Tongue (tissue), 3 donors: ENCODE measurements at places on chromosomes 2 and 18. TPM values are rescaled to one million over a fixed set of nuclear protein-coding genes. Genes with fewer than 3 reads are reported as not detected.

DNA sequence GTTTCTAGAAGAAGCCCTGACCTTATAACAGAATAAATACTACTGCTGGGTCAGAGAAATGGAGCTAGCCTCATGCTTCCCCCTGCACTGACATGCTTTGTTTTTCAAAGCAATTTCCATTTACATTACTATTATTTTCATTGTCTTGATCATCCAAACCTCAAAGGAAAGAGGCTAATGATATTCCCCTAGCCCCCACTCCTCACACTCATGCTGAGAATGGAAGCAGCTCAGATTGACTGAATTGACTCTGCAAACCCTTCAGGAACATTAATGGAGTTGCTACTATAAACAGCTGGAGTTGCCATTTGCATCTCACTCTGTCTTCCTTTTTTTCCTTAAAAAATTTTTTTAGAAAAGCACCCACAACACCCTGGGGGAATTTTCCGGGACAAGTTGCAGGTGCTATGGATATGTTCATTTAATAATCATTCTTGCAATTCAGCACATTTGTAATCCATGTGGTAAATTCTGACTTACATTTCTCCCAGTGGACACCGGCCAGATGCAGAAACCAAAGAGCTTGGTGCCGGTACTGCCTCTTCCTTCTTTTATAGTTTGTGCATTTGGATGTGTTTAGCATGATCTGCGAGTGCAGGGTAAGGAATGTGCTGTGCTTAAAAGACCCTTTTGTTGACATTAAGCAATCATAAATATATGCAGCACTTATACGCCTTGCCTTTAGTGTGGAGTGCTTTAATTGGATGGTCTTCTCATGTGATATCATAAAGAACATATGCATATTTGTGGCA lies 103.3 kb upstream of the OSR1 start:
- peak; percentile 69 for DNase-seq

GRCh38 chr2:200756618-200757321 lies 54.9 kb upstream of the BZW1 start:
- peak; percentile 19 for DNase-seq

DNA sequence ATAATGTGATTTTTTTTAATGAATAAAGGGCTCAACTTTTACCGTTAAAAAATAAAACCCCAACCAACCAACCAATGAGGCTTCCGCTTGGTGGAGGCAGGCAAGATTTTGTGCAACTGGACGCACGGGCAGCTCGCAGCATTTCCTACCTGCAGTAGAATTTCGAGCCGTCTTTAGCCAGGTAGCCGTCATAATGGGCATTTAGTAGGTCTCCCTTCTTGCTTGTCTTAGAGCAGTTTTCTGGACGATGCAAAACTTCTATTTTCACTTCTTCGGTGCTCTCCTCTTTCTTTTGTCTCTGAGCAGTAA lies 316 bp downstream of the FKBP7 start:
- no peak for DNase-seq

- no peak for DNase-seq
These were observed 11.2 kb upstream of the TEX51 start for GRCh38 chr2:126887506-126887905.

DNA sequence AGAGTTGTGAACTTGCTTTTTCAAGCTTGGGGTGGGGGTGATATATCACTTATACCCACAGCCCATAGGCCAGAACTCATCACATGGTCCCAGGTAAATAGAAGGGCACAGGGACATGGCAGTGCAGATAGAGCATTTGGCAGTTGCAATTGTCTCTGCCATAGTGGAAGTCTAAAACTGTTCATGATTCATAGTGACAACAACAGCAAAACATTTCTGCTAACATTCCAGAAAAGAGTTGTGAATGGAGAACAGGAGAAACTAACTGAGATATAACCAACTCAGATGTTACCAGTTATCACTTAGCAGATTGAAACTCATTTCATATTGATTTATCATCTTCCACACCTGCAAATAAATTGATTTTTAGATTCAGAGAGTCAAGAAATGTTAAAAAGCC lies 278.6 kb upstream of the KYNU start:
- no peak for DNase-seq

GRCh38 chr2:210442878-210443277 lies 33.7 kb downstream of the LANCL1 start:
- no peak for DNase-seq

GRCh38 chr2:52210611-52211010 lies 1178.7 kb upstream of the NRXN1 start:
- no peak for DNase-seq

GRCh38 chr2:165872101-165872791 lies 78.2 kb upstream of the GALNT3 start:
- DNase-seq = no peak

DNA sequence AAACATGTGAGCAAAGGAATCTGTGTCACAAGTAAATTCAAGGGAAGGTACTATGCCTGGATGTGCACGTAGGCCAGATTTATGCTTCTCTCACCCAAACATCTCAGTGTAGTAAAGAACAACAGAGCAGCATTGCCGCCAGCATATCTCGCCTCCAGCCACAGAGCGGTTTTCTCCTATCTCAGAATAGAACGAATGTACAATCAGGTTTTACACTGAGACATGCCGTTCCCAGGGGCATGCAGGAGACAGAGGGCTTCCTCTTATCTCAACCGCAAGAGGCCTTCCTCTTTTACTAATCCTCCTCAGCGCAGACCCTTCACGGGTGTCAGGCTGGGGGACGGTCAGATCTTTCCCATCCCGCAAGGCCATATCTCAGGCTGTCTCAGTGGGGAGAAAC lies 175.3 kb downstream of the RPIA start:
- DNase-seq = no peak

DNA sequence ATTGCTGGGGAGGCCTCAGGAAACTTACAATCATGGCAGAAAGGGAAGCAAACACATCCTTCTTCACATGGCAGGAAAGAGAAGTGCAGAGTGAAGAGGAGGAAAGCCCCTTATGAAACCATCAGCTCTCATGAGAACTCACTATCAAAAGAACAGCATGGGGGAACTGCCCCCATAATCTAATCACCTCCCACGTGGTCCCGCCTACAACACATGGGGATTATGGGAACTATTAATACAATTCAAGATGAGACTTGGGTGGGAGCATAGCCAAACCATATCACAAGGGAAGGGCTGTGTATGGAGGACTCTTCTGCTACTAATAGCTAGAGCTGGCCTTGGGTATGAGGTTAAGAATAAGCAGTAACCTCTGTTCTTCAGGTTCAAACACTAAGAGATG lies 8.8 kb upstream of the SETBP1 start:
- DNase-seq = no peak

- no peak for DNase-seq
These were observed 49.3 kb downstream of the SP110 start for GRCh38 chr2:230170532-230170931.

GRCh38 chr2:149224543-149224942 lies 105.8 kb upstream of the LYPD6 start:
- DNase-seq = peak; percentile 13

DNA sequence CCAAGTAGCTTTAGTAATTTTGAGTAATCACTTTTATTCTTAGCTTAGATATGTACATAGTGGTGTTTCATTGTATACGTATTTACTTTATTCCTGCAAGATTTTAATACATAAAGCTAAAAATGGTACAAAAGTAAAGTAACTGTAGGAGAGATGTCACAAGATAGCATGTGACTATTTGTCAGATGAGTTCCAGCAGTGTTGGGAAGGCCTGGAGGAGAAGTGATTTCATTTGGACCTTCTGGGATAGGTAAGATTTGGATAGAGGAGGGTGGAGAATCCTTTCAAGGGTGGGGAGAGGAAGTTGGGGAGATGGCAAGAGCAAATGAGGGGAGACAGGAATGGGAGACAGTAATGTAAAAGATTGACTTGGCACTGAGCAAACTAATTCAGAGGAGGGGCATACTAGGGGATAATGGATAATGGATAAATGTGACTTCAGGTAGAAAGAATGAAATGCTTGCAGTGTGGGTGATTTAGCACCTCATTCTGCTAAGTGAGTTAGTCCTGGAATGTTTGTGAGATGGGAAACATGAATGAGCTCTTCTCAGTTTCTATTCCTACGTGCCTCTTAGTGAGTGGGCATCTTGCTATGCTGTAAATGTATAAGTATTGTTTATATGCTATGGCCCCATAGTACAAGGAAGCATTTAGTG lies 10.5 kb downstream of the WDR43 start:
- no peak for DNase-seq

DNA sequence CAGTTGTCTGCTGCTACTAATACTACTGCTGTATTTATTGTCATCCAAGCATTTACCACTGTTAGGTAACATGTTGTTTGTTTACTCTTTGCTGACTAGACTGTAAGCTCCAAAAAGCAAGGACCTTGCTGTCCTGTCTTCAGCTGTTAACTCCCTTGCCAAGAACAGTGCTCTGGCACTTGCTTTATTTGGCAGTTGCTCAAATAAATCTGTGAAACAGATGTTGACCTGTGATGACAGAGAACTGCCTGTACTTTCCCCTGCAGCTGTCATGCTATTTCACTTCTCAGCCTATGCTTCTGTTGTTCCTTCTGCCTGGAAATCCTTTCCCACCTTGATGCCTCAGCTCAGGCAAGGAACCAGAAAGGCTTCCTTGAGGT lies 181.2 kb downstream of the ATAD2B start:
- DNase-seq = peak; percentile 95

GRCh38 chr18:69564602-69565001 lies 163.9 kb downstream of the DOK6 start:
- DNase-seq = no peak

DNA sequence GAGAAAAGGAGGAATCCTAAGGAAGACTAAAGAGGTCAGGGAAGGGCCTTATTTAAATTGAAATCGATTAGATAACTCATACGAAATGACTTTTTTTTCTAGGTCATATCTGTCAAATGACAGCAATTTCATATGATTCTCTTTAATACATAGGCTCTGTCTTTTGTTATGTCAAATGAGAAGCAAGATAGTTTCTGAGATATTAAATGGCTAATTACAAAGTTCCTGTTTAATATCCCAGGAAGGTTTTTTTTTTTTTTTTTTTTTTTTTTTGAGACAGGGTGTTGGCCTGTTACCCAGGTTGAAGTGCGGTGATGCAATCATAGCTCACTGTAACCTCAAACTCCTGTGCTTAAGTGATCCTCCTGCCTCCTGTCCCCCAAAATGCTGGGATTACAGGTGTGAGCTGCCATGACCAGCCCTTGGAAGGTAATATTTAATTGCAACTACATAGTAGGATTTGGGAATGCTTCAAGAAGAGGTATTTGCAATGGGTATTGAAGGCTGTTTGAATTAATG lies 48.0 kb upstream of the RMND5A start:
- DNase-seq = no peak

GRCh38 chr18:37393945-37394609 lies 171.5 kb downstream of the CELF4 start:
- peak; percentile 91 for DNase-seq

GRCh38 chr2:161019311-161019710 lies 140.9 kb upstream of the TANK start:
- no peak for DNase-seq

The UGT1A1 gene
- total RNA-seq = 0.41 TPM

The GALM gene
- total RNA-seq = 19.7 TPM

The OTX1 gene
- total RNA-seq = 0.62 TPM

The NEB gene
- 2,139 TPM for total RNA-seq

The SCN3A gene
- total RNA-seq = 2.8 TPM

The RAB6C gene
- total RNA-seq = 0.10 TPM

The EVX2 gene
- not detected for total RNA-seq

The CYS1 gene
- 5.4 TPM for total RNA-seq

The PROKR1 gene
- 1.0 TPM for total RNA-seq

The POLR1B gene
- 21.1 TPM for total RNA-seq

The DNAH7 gene
- total RNA-seq = 0.31 TPM
